ENCODE measurements at places on chromosomes 16 and 17.
A peak's percentile ranks its signal among the peaks of the same experiment; 100 is the strongest.

DNA sequence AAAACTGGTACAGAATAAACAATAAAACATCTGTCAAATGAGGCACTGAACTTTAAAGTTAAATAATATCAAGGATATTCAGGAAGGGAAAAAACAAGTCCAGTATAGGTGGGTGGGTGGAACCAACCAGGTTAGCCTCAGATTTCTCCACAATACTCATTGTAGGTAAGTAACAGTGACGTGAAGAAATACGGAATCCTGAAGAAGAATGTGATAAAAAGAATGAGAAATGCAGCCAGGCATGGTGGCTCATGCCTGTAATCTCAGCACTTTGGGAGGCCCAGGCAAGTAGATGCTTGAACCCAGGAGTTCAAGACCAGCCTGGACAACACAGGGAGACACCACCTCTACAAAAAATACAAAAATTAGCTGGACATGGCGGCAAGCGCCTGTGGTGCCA is 47.3 kb downstream of the UBE2G1 start:
- no peak for DNase-seq
- H3K4me3 ChIP-seq = no peak overlapping the region
- H3K36me3 ChIP-seq = peaks cover 2% of the 10 kb centered on the region
- H3K4me1 ChIP-seq = peaks cover 10% of the 10 kb centered on the region

DNA sequence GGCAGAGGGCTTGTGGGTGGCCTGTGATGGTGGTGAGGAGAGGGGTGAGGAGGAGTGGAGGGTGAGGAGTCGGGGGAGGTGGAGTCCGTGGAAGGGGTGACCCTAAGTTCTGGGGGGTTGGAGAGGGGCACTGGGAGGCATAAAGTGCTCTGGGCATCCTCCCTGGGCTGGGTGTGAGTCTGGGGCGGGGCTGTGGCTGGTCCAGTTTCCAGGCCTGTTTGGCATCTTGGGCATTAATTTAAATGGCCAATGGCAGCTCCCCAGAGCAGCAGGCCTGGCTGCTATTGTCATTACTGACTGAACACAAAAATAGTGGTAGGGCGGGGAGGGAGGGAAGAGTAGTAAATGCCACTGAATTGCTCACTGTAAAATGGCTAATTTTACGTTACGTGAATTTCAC is 7.7 kb upstream of the ARHGAP23 start:
- no peak for DNase-seq
- no peak overlapping the region for H3K4me3 ChIP-seq

- H3K4me1 ChIP-seq = peaks cover 1% of the 10 kb centered on the region
- H3K4me3 ChIP-seq = no peak overlapping the region
- H3K27me3 ChIP-seq = no peaks in the 10 kb centered on the region
- H3K36me3 ChIP-seq = no peaks in the 10 kb centered on the region
- H3K27ac ChIP-seq = no peak overlapping the region
Measured at GRCh38 chr17:78862073-78863023, 21.7 kb upstream of the USP36 start.

- H3K27ac ChIP-seq = no peak overlapping the region
- peaks cover 36% of the 10 kb centered on the region for H3K27me3 ChIP-seq
- peaks cover 7% of the 10 kb centered on the region for H3K4me1 ChIP-seq
- H3K4me3 ChIP-seq = no peak overlapping the region
- DNase-seq = no peak
Measured at GRCh38 chr17:76581515-76581914, 4.1 kb downstream of the ST6GALNAC2 start.

GRCh38 chr16:12452549-12452948 is 351.1 kb downstream of the CPPED1 start:
- no peak for DNase-seq
- no peak overlapping the region for H3K27ac ChIP-seq
- H3K4me1 ChIP-seq = no peaks in the 10 kb centered on the region

DNA sequence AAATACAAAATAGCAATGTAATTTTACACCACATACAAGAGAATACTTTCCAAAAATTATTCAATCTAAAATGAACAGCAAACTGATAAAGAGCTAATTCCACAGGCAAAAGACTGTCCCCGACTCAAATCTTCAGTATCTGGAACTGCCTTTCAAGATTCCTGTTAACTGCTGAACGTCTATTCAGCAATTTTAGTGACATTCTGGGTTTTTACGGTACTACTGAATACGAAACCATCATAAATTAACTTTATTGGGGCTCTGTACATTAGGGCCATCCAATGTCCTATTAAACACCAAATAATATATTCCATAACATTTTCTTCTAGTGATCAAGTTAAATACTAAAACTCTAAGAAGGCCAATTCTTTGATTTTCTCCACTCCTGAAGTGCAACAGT is 1.6 kb downstream of the FBXL20 start:
- peak overlapping the region; percentile 95 for H3K4me3 ChIP-seq
- H3K27me3 ChIP-seq = no peaks in the 10 kb centered on the region
- H3K36me3 ChIP-seq = peaks cover 1% of the 10 kb centered on the region
- no peak overlapping the region for H3K27ac ChIP-seq
- DNase-seq = no peak

- no peak for DNase-seq
- no peaks in the 10 kb centered on the region for H3K36me3 ChIP-seq
- no peaks in the 10 kb centered on the region for H3K4me1 ChIP-seq
- H3K27me3 ChIP-seq = no peaks in the 10 kb centered on the region
Measured at GRCh38 chr17:6101706-6102105, 31.5 kb downstream of the WSCD1 start.

DNA sequence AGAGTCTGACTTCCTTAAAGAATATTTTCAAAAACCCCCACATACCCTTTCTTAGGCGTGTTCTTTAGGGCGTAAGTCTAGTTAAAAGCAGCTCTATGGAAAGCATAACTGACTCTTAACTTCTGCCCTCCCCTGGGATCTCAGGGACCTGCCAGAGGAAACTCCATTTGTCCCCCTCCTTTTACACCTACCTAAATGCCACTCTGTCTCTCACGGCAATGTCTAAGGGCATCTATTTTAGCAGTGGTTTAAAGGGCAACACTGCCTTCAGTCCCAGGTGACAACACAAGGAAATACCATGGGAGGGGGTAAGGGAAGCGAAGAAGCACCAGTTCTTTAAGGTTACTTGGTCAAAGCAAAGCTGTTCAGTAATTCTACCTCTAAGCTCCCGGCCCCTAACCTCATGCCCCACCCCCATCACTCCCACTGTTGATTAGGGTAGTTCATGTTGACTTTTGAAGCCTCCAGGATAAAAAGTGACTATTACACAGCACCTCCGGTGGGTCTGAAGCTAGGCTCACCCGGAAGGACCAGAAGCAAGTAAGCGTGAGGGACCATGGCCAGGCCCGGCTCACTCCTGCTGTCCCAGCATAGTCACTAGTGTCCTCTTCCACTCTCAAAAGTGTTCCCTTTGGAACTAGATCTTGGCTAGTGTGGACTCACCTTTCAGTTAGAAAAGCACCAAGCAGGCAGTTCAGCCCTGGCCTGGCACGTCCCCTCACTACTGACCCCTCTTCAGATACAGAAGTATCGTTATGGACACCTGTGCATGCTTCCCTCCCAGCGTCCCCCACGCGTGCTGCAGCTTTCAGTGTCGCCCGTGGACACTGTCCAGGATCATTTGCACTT is 47.1 kb downstream of the CYTH1 start:
- H3K36me3 ChIP-seq = peaks cover 4% of the 10 kb centered on the region
- peak overlapping the region; percentile 91 for H3K27ac ChIP-seq
- peak overlapping the region; percentile 88 for H3K4me3 ChIP-seq
- no peak for DNase-seq
- peaks cover 67% of the 10 kb centered on the region for H3K4me1 ChIP-seq

DNA sequence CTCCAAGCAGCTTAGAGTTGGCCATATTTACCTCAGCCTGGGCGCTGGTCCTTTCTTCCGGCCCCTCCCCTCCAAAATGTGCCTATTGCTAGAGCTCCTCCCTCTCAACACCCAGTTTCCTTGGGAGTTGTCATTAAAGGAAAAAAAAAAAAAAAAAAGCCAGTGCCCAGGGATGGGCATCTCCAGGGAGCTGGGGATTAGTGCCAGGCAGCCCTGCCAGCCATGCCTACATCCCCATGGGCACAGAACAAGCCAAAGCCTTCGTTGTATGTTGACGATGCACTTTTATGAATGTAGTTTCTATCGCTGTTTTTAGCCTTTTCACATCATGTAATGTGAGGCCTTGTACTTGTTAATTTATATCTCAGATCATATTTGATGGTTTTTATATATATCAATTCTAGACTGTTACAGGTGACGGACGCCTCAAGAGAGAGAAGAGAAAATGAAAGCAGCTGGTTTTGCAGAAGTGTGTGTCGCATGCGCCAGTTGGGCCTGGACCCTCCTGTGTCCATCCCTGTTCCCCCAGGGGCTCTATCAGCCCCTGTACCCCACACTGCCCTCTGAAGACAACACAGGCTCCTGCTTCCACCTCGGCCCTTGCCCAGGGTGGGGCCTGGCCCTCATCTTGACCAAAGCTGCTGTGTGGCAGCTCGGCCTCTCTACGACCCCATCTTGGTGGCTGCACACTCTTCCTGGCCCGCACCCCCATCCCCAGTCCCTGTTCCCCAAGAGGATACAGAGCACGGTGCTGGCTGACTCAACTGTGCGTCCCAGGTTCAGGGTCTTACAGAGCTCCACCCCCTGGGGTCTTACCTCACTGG is 4.8 kb downstream of the LIMD2 start:
- H3K4me1 ChIP-seq = peaks cover 29% of the 10 kb centered on the region
- H3K36me3 ChIP-seq = peaks cover 31% of the 10 kb centered on the region
- H3K4me3 ChIP-seq = peak overlapping the region; percentile 51
- peak; percentile 46 for DNase-seq
- H3K27ac ChIP-seq = peak overlapping the region; percentile 99

DNA sequence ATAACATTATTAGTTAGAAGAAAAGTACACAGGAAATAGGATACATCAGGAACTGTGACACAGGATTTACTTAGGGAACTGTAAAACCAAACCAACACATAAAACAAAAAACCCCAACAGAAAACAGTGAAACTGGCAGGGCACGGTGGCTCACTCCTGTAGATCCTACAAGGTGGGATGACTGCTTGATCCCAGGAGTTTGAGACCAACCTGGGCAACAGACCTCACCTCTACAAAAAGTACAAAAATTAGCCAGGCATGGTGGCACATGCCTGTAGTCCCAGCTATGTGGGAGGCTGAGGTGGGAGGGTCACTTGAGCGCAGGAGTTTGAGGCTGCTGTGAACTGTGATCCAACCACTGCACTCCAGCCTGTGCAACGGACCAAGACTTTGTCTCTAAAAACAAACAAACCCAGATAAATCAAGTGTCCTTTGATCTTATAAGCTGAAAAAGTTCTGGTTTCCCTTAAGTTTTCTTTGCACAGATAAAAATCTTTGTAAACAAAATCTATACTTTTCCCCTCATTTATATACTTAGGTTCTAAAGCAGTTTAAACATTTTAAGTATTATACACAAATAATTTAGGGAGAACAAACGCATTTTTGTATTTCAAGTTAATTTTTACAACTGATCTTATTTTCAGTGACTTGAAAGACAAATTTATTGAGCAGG is 111.5 kb upstream of the TOB1 start:
- H3K4me1 ChIP-seq = peaks cover 7% of the 10 kb centered on the region
- H3K27me3 ChIP-seq = no peaks in the 10 kb centered on the region
- DNase-seq = no peak
- no peak overlapping the region for H3K27ac ChIP-seq
- no peak overlapping the region for H3K4me3 ChIP-seq

DNA sequence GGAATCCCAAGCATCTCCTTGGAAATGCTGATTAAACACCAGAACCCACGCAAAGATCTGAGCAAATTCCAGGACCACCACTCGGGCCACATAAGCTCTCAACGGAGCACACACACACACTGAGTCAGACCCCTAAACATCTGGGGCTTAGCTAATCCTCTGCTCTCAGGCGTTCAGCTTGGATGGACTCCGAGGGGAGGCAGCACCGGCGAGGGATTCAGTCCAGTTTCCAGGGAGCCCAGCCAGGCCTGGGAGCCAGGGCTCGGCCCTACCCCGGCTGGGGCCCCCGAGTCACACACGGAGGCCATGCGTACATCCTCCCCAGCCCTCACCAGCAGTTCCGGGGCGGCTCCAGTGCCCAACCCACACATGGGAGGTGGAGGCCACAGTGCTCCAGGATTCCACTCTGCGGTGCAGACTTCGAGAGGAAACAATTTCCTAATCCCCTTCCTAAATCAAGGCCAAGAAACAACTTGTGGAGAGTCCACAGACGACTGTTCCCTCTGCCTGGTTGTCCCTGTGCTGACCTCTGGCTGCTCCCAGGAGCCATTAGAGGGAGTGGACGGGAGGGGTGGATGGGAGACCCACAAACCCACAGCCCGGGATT is 70.5 kb downstream of the GAS7 start:
- H3K4me1 ChIP-seq = peaks cover 4% of the 10 kb centered on the region
- H3K36me3 ChIP-seq = no peaks in the 10 kb centered on the region
- no peak overlapping the region for H3K4me3 ChIP-seq
- peaks cover 4% of the 10 kb centered on the region for H3K27me3 ChIP-seq

- DNase-seq = no peak
- H3K27me3 ChIP-seq = no peaks in the 10 kb centered on the region
- no peaks in the 10 kb centered on the region for H3K4me1 ChIP-seq
- no peak overlapping the region for H3K4me3 ChIP-seq
- H3K36me3 ChIP-seq = no peaks in the 10 kb centered on the region
Measured at GRCh38 chr16:62829607-62830006, 793.4 kb upstream of the CDH8 start.

GRCh38 chr17:81502471-81503017 is 10.1 kb downstream of the ACTG1 start:
- no peaks in the 10 kb centered on the region for H3K36me3 ChIP-seq
- H3K27me3 ChIP-seq = peaks cover 16% of the 10 kb centered on the region
- no peak overlapping the region for H3K27ac ChIP-seq
- peaks cover 2% of the 10 kb centered on the region for H3K4me1 ChIP-seq

GRCh38 chr17:77331301-77331864 is 190.6 kb downstream of the SEC14L1 start:
- H3K27ac ChIP-seq = peak overlapping the region; percentile 95
- peak; percentile 96 for DNase-seq
- peaks cover 36% of the 10 kb centered on the region for H3K4me1 ChIP-seq
- H3K36me3 ChIP-seq = no peaks in the 10 kb centered on the region
- no peaks in the 10 kb centered on the region for H3K27me3 ChIP-seq
- peak overlapping the region; percentile 86 for H3K4me3 ChIP-seq

DNA sequence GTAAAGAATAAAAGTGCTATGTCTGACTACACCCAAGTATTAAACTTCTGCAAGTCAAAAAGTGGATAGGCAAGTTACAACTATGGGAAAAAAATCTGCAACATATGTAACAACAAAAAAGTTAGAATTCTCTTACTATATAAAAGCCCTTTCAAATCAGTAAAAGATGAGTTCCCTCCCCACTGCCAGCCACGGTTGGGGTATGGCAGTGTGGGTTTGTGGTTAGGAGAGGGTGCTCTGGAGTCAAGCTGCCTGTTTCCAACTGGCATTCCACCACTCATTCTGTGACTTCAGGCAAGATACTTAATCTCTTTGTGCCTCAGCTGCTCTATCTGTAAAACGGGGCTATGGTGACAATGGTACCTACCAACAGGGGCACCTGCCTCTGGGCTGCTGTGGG is 26.6 kb upstream of the MFSD6L start:
- peaks cover 31% of the 10 kb centered on the region for H3K36me3 ChIP-seq
- no peak for DNase-seq
- H3K4me1 ChIP-seq = peaks cover 4% of the 10 kb centered on the region
- no peak overlapping the region for H3K27ac ChIP-seq
- no peaks in the 10 kb centered on the region for H3K27me3 ChIP-seq

All from activated naive CD8-positive, alpha-beta T cell treated with anti-CD3 and anti-CD28 coated beads, Interleukin-2, amount 10 ng/mL, durations not matched to agents 7 days and 5 days (primary cell).